Pancreas (tissue), 10 donors: ENCODE measurements at places on chromosomes 6 and 20. TPM values are rescaled to one million over a fixed set of nuclear protein-coding genes. Genes with fewer than 3 reads are reported as not detected.

- no peak for DNase-seq
- no peak overlapping the region for H3K4me3 ChIP-seq
- H3K27me3 ChIP-seq: no peaks in the 10 kb centered on the region
- H3K36me3 ChIP-seq: no peaks in the 10 kb centered on the region
- no peak overlapping the region for H3K27ac ChIP-seq
These were observed 76.0 kb downstream of the ADTRP start for GRCh38 chr6:11702500-11703130.

DNA sequence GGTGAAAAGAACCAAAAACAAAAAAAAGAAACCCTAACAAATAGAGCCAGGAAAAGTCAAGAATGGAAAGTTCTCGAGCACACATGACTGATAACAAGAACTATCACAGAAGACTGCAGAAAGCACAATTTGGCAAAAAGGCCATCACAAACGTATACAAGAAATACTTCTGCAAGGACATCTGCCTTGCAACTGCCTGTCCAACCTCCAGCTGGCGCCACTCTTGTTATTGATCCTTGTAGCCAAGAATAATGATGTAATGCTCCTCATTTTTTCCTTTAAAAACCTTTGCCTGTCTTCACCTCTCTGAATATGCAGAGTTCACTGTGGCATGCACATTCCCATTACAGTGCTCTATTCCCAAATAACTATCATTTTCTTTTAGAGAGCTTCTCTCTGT is 87.9 kb upstream of the BMP5 start:
- H3K4me3 ChIP-seq: no peak overlapping the region
- no peaks in the 10 kb centered on the region for H3K27me3 ChIP-seq
- no peaks in the 10 kb centered on the region for H3K36me3 ChIP-seq
- no peak for DNase-seq

- DNase-seq: no peak
- no peaks in the 10 kb centered on the region for H3K36me3 ChIP-seq
- H3K4me1 ChIP-seq: no peaks in the 10 kb centered on the region
- H3K27me3 ChIP-seq: no peaks in the 10 kb centered on the region
- no peak overlapping the region for H3K4me3 ChIP-seq
These were observed 15.0 kb upstream of the CCN6 start for GRCh38 chr6:112038756-112039430.

DNA sequence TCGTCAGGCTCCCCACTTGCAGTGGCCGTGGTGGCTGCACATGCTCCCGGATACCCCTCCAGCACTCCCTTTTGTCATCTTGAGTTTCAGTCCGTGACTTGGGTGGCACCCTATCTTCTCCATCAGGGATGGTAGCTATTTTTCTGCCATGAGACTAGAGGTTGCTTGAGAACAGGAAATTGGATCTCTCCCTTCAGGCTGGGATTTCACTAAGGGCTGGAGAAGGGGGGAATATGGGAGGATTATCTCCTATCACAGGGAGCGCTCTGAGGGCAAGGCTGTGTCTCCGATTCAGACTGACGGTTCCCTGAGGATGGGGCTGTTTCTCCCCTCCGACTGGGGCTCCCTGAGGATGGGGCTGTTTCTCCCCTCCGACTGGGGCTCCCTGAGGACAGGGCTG is 123.1 kb downstream of the MRPL14 start:
- no peak overlapping the region for H3K4me3 ChIP-seq
- H3K27ac ChIP-seq: no peak overlapping the region
- no peak for DNase-seq
- H3K27me3 ChIP-seq: no peaks in the 10 kb centered on the region
- H3K4me1 ChIP-seq: no peaks in the 10 kb centered on the region

DNA sequence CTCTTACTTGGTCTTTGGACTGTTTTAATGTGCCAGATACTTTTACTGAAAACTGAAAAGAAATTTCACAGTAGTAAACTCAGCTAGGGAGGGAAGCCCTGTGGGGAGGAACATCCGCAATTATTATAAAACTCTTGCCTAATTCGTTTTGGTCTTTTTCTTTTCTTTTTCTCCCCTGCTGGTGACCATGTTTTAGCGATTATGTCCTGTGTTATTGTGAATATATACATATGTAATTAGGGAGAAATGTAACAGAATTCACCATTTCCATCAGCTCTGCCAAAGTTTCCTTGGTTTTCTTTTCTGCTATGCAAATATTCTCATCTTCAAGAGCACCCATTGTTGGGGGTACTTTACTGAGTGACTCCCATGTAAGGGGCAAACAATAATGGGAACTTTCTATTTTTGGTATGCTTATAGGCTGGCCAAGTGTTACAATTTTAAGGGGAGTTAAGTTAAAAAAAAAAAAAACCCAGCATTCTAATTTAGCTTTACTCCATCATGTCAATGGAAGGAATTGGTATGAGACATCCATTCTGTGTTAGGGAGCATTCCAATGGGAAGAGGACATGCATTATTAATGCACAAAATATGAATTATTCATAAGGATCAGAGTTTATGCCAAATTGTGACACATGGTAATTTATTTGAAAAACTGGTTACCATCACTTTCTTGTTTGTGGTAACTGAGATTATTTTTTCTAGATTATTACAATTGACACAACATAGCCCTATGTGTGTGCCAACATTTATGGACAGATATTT is 2.0 kb downstream of the DOK5 start:
- no peak overlapping the region for H3K4me3 ChIP-seq
- peaks cover 4% of the 10 kb centered on the region for H3K4me1 ChIP-seq
- H3K27ac ChIP-seq: no peak overlapping the region
- no peaks in the 10 kb centered on the region for H3K36me3 ChIP-seq
- no peak for DNase-seq

The PRDM13 gene
- total RNA-seq: not detected

The SNAP25 gene
- 1.5 TPM for total RNA-seq

DNA sequence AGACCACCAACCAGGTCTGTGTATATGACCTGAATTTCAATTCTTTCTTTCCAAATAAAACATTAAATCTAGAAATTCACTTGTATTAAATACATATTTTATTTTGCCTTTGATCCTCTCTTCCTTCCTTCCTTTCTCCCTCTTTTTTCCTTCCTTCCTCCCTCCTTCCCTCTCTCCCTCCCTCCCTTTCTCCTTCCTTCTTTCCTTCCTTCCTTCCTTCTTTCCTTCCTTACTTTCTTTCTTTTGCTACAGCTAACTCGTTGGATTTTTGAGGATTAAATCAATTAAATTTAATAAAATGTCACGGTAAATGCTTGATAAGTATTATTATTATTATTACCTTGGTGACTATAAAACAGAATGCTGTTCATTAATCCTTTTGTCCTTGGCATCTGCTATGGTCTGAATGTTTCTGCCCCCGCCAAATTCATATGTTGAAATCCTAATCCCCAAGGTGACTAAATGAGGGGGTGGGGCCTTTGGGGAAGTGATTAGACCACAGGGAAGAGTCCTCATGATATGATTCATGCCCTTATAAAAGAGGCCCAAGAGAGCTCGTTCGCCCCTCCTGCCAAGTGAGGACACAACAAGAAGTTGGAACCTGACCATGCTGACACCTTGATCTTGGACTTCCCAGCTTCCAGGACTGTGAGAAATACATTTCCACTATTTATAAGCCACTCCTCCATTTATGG is 67.6 kb upstream of the BTBD3 start:
- DNase-seq: no peak
- H3K27me3 ChIP-seq: no peaks in the 10 kb centered on the region
- no peak overlapping the region for H3K4me3 ChIP-seq

DNA sequence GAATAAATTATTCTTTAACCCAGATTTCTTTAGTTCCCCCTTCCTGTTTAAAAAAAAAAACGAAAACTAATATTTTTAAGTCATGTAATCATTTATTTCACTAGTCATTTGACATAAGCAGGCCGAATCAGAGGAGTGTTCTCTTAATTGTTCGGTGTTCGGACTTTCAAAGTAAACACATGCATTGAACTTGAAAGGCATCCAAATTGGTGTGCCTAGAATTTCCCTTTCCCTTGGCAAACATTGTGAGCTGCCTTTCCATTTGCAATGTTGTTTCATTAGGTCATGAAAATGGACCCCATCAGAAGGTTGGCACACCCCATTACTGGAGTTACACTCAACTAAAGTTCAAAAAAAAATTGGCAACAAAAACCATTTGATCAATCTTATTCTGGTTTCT is 283.0 kb upstream of the MARCKS start:
- no peaks in the 10 kb centered on the region for H3K36me3 ChIP-seq
- no peaks in the 10 kb centered on the region for H3K27me3 ChIP-seq
- no peak overlapping the region for H3K4me3 ChIP-seq

DNA sequence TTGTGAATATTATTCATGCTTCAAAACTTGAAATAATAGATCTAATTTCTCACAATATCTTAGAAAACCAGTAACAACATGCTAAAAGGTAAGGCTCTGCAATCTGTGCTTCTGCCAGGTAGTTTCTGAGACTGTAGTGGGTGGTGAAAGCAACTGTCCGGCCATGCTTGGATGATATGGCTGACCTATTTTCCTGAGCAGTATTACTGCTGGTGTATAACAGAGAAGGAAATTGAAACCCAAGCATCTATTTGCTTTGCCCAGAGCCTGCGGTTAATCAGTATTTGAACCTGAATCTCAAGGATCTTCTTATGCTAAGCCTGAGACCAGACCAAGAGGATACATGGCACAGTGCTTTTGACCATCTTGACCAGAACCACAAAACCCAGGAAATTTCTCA is 563.8 kb downstream of the COL12A1 start:
- H3K4me3 ChIP-seq: no peak overlapping the region
- H3K4me1 ChIP-seq: no peaks in the 10 kb centered on the region
- no peak overlapping the region for H3K27ac ChIP-seq
- H3K36me3 ChIP-seq: no peaks in the 10 kb centered on the region

The FGD2 gene
- total RNA-seq: 6.4 TPM

The MEP1A gene
- 2.7 TPM for total RNA-seq

DNA sequence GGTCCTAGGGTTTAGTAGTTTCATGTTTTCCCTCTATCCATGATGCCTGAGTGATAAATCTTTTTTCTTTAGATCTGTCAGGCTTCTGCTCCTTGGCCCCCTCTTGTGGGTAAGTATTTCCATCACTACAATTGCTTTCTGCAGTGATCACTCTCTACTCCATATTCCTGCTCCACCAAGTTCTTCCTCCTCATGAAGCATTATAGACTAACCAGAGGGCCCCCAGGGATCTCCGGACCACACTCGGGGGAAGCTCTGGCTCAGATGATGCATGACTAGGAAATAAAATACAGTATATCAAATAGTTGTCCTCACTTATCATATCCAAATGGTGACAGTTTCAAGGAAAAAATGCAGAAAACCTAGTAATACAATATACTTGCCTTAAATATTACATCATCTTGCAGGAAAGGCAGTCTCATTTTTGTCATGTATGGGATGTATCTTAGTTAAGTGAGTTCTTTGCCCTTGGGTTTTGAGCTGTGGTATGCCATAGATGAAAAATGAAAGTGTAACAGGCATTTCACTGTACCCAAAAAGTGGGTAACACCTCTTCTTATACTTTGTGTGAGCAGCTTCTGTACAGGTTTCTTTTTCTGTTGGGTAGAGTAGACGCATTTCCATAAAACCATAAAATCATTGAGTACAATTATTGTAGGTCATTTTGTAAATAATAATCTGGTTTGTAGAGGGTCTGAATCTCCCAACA is 200.9 kb upstream of the EYA4 start:
- no peaks in the 10 kb centered on the region for H3K36me3 ChIP-seq
- no peak overlapping the region for H3K4me3 ChIP-seq
- DNase-seq: no peak
- H3K4me1 ChIP-seq: no peaks in the 10 kb centered on the region

- DNase-seq: no peak
- no peaks in the 10 kb centered on the region for H3K36me3 ChIP-seq
- no peaks in the 10 kb centered on the region for H3K27me3 ChIP-seq
- no peak overlapping the region for H3K27ac ChIP-seq
These were observed 29.2 kb upstream of the BCAS4 start for GRCh38 chr20:50765674-50766073.

The ITPA gene
- 15.9 TPM for total RNA-seq
